Stimulated activated CD8-positive, alpha-beta memory T cell treated with anti-CD3 and anti-CD28 coated beads, Interleukin-2, amount 100 ng/mL, for 1 hour (primary cell): ENCODE measurements at places on chromosomes 7 and 10.

DNA sequence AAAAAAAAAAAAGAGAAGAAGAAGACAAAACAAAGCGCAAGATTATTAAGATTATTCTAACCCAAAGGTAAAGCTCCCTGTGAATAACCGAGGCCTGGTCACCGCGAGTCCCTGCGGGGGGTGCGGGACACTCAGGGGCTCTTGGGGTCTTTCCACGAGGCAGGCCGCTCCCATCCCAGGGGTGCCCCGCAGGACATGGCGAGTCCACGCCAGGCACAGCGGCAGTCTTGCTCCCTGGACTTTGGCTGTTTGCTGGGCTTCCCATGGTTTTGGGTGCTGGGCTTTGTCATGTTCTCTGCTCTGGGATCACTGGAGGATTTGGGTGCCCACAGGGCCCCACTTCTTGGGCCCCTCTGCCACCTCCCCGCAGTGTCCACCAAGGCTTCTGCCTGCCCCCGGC is 137.4 kb upstream of the TCERG1L start:
- no peak for DNase-seq

DNA sequence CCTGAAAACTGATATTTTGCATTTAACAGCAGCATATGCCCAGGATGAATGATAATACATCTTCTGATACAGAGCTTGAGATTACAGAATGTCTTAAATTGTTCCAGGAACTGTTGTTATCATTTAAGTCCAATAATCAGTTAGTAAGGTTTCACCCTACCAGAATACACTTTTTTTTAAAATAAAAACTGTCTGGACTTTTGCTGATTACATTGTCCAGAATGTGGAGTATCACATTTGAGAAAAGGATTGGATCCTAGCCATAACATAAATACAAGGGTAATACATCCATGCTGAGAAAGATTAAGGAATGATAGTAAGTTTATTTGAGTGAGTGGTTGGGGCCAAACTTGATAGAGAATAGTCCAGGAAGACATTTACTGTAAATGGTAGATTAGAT is 71.0 kb downstream of the SEPTIN7 start:
- no peak for DNase-seq

DNA sequence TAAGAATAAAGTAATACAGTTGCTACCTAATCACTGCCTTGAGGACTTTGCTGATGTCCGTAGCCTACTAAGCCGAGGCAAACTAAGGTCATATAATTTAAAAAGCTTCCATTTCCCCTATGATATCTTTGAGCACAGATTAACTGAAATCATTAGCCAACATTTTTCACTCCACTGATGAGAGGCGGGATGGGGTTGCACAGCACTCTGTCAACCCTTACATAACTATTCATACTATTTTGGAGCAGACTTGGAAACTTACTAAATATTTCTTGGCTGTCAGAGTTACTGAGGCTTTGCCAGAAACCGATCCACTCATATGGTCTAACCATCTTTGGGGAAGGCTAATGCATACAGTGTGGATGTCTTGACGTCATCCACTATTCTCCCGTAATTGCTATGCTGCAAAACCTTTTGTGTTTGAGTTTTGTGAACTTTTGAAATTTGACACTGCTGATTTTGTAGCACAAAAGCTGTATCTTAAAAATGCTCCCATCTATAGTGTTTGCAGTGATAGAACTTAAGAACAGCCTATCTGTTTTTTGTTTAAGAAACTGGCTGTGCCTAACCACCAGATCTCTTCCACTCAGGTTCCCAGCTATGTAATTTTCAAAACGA is 248.7 kb downstream of the TSPAN12 start:
- DNase-seq = no peak

DNA sequence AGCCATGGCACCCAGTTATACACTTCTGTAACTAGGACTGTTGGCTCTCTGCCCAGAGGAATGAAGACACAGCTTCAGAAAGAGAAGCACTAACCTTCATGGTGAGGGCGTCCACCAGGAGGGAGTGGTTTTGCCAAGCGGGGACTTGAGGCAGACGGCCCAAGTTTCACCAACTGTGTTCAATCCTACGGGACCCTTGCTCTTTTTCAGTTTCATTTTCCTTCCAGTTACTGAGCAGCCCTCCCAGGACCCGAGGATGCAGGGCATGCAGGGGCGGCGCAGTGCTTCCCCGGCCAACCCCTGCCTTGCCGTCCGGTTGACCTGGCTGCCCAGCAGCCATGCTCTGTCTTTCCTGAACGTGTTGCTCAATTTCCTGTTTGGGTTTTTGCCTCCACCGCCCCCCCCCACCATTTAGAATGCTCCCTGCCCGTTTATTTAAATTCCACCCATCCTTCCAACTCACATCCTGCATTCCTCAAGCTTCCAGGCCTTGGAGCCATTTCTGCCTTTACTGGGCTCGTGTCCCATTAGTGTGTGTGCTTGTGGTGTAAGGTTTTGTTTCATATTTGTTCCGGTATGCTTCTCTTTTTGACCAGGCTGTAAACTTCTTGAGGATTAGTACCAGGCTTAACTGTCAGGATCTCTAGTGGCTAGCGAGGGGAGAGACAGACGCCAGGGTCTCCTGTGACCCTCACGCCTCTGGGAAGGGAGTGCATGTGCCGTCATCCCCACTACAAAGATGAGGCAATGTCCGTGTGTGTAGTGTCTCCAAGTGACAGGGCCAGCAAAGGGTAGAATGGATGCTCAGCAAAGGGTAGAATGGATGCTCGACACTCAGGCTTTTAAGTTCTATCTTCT is 31.6 kb downstream of the IL15RA start:
- DNase-seq = no peak

DNA sequence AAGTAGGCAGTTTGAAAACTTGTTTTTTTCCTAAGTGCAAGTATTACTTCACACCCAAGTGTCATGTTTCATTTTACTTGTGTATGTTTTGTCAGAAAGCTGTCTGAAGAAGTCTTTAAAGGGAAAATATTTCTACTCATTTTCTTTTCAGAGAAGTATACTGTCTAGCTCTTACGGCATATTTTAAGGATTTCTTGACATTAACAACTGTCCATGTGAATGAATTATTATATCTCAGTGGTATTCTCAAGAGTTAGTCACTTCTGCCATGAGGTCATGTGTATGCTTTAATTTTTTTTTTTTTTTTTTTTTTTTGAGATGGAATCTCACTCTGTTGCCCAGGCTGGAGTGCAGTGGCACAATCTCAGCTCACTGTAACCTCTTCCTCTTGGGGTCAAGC is 229.5 kb downstream of the BICC1 start:
- DNase-seq = no peak

DNA sequence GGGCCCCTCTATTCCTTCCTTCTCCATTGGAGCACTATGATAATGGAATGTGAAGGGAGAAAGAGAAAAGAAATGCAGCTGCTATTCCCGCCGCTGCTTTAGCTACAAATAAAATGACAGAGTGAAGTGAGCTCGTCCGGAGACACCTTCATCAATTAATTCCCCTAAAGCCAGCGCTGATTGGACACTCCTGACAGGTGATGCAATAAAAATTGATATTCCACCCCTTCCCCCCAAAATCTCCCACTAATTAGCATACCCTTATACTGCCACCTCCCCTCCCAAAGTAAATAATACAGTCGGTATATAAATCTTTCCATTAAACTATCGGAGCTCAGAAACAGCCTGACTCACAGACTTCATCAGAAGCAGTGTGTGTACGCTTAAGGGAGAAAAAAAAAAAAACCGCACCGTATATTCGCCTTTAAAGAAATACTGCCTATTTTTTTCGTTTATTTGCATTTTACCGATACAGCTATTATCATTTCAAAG is 7.3 kb downstream of the SKIDA1 start:
- DNase-seq = no peak
